ENCODE measurements at places on chromosomes 12 and 14.

DNA sequence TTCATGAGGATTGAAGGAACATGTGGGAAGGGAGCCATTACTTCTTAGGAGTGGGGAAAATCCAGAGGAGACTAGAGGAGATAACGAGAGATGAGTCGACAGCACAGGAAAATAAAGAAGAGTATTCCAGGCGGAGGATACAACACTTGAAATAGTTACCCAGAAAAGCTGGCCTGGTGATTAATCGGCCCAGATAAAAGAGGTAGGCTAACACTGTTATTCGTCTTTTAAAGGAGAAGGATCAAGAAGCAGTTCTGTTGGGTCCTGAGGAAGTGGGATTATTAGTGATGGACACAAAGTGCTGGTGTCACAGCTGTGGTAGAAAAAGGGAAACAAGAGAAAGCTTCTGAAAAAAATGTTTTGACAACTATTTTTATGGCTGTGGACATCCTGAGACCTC is 425.3 kb downstream of the ZFP36L1 start:
- H3K36me3 ChIP-seq: no peaks in the 10 kb centered on the region
- DNase-seq: no peak
- no peak overlapping the region for H3K4me3 ChIP-seq
- H3K27ac ChIP-seq: no peak overlapping the region
- peaks cover 4% of the 10 kb centered on the region for H3K4me1 ChIP-seq
- no peaks in the 10 kb centered on the region for H3K27me3 ChIP-seq

DNA sequence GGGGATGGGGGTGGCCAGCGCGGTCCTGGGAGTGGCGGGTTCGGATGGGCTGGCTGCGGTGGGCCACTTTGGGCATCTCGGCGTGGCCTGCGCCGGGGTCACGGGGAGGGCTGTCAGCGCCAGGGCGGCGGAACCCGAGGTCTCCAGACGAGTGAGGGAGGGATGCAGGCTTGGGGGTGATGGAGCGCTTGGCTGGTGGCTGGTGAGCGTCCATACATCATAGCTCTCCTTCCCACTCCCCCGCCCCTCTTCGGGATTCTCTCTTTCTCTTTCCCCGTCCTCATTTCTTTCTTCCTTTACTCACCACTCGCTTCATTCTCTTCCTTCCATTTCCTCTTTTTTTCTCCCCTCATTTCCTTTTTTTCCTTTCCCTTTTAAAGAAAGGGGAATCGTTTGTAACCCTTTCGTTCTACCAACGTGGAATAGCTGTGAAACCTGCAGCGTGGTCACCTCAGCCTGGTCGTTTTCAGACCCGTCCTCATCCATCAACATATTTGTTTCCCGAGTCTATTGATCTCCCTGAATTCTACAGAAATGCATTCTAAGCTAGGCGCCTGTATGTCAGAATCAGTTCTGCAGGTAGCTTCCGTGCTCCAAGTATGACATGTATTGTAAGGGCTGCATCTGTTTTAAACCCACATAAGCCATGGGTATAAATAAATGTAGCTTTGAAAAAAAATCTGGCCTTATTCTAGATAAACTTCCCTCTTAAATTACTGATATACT is 260.3 kb upstream of the E2F7 start:
- no peaks in the 10 kb centered on the region for H3K27me3 ChIP-seq
- H3K4me3 ChIP-seq: peak overlapping the region; percentile 55
- no peaks in the 10 kb centered on the region for H3K36me3 ChIP-seq
- no peak overlapping the region for H3K27ac ChIP-seq
- peaks cover 20% of the 10 kb centered on the region for H3K4me1 ChIP-seq

GRCh38 chr14:33956640-33957039 is 5.8 kb upstream of the EGLN3 start:
- no peaks in the 10 kb centered on the region for H3K27me3 ChIP-seq
- H3K4me3 ChIP-seq: no peak overlapping the region

DNA sequence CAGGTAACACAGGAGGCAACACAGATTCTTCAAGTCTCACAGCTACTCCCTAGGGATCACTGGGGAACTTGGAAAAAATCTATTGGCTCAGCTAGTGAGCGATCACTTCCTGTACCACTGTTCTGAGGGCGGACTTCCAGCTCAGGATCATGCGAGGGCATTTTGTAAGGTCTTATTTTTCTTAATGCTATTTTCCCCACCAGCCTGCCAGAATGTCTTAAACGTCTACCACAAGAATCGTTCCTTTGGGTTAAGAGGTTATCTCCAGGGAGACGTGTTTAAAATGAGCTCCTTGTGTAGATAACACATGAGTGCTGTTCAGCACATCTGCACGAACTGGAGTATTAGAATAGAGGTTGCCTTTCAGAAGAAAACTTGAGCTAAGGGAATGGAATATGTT is 162.6 kb downstream of the ETNK1 start:
- no peak overlapping the region for H3K4me3 ChIP-seq
- H3K27me3 ChIP-seq: no peaks in the 10 kb centered on the region
- no peaks in the 10 kb centered on the region for H3K4me1 ChIP-seq
- H3K27ac ChIP-seq: no peak overlapping the region
- no peaks in the 10 kb centered on the region for H3K36me3 ChIP-seq
- no peak for DNase-seq

DNA sequence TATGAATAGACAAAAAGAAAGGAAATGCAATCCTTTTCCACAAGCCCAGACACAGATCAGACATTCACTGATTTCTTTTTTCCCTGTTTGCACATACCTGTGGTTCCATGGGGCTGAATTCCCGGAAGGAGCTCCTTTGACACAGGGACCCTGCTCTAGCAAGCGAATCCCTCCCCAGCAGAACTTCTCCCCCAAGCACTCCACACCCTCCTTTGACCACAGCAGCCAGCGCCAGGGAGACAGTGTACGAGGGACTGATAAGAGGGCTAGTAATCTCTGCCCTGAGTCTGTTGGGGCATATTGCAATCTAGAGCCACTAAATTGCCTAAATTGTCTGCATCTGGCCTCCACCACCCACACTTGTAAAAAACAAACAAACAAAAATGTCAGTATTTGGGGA is 83.4 kb upstream of the NTF3 start:
- no peaks in the 10 kb centered on the region for H3K27me3 ChIP-seq
- no peaks in the 10 kb centered on the region for H3K4me1 ChIP-seq
- no peak overlapping the region for H3K4me3 ChIP-seq
- H3K36me3 ChIP-seq: no peaks in the 10 kb centered on the region

DNA sequence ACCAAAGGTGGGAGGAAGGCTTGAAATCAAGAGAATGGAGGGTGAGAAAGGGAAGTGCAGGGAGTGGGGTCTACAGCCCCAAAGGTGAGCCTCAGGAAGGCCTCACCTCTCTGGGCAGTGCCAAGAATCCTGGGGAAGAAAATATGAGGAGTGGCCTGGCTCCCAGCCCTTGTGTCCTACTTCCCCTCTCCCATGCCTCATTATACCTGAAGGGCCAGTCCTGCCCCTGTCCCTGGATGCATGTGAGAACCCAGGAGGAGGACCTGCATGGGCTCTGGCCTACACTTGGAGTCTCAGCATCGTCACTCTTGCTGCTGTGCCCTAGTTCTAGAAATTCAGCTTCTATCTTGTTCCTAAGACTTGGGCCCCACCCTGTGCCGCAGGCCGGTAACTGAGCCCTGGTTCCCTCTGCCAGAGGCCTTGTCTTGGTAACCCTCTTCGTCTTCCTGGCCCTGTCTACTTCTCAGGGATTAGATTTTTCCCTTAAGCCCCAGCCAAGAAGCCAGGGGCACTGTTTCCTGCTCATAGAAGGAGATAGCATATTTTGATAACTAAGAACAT is 10.9 kb upstream of the MYH7 start:
- no peak overlapping the region for H3K4me3 ChIP-seq
- no peak overlapping the region for H3K27ac ChIP-seq
- H3K36me3 ChIP-seq: no peaks in the 10 kb centered on the region
- no peaks in the 10 kb centered on the region for H3K4me1 ChIP-seq
- no peaks in the 10 kb centered on the region for H3K27me3 ChIP-seq

GRCh38 chr12:52053536-52054209 is 2.4 kb downstream of the NR4A1 start:
- peaks cover 32% of the 10 kb centered on the region for H3K4me1 ChIP-seq
- H3K4me3 ChIP-seq: peak overlapping the region; percentile 60
- no peak for DNase-seq
- H3K36me3 ChIP-seq: no peaks in the 10 kb centered on the region

DNA sequence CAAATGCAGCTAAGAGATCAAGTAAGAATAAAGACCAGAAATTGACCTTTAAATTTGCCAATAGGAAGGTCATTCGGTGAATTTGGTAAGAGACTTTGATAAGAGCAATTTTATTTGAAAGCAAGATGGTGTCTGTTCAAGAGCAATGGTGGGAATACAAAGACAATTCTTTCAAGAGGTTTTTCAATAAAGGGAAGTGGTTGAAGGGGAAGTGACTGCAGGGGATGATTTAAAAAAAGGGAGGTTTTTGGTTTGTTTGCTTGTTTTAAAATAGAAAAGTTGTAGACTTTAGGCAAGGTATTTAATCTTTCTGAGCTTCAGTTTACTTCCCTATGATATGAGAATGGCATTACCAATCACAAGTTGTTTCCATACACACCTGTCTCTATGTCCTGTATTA is 4.3 kb upstream of the APPL2 start:
- no peak overlapping the region for H3K27ac ChIP-seq
- H3K27me3 ChIP-seq: no peaks in the 10 kb centered on the region
- H3K4me3 ChIP-seq: no peak overlapping the region
- DNase-seq: no peak

DNA sequence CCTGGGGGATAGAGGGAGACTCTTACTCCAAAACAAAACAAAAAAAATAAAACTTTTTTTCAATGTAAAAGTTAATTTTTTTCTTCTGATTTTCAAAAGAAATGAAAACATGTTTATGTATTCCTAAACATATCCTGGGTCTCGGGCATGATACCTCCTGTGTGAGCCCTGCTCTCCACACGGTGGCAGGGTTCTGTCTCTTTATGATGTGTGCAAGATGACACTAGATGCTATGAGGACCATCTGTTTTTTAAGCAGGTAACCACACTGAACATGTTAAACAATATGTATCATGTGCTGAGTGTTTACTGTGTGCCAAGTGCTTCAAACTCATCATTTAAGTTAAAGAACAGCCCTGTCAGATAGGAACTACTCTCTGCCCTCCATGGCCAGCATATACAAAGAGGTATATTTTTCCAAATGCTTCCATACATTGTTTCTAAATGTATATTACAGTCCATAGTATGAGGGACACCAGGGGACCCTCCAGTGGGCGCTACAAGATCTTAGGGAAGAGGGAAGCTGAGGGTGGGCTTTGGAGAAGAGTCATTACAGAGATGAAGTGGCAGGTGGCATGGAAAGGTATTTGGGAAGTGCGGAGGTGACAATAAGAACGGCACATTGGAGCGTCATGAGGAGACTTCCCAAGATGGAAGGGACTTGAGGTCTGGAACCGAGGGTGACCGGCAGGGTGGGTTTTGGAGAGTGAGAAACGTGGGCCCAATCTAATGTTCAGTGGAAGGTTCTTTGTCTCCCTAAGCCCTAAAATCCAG is 28.5 kb downstream of the FOS start:
- no peaks in the 10 kb centered on the region for H3K27me3 ChIP-seq
- no peak for DNase-seq
- no peak overlapping the region for H3K4me3 ChIP-seq

DNA sequence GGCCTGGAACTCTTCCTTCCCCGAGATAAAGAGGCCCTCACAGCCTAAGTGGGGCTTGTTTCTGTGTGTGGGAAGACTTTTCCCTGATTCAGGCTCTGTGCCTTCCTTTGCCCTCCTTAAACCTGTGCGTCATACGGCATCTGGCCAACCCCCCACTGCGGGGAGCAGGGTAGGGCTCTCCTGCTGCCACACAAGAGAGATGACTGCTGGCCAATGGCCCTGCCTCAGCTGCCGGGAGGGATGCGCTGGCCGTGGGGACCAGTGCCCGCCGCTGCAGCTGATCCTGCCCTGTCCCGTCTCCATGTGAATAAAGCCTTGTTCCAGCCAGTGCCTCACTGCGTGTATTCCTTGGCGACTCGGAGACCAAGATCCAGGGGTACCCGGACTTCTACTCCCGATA is 42.5 kb upstream of the BEGAIN start:
- H3K4me3 ChIP-seq: no peak overlapping the region
- H3K4me1 ChIP-seq: no peaks in the 10 kb centered on the region
- no peaks in the 10 kb centered on the region for H3K36me3 ChIP-seq

DNA sequence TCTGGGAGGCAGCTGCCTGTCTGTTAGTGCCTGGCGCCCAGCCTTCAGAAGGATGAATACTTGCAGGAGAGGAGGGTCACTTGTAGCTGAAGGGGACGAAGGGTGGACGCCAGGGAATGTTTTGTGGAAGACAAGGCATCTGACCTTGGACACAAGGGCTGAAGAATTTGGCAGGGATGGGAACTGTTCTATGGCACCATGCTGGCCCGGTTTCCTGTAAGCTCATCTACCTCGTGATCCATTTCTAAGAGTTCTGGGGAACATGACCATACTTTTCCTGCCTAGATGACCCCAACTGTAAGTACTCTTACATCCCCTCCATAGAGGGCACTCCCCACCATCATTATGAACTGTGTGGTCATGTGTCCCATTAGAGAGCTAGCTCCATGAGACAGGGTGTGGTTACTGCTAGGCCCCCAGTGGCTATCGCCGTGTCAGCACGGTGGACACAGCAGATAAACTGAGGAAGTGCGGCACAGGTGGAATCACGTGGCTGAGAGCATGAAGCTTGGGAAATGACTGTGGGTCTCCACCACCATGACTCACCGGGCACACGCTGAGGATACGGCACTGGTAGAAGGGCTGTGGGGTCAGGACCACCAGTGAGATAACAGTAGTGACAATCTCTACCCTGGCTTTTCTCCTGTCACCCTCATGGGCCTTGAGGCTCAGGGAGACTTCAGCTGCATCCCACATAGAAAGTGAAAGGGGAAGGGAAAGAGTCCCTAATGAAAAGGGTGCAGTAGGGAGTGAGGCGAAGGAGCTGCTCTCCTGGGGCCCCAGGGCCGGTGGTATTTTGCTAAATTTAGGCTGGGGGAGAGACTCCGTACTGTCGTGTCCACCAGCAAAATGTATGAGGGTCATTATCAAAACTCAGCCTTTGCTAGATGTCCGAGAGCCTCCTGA is 252.6 kb downstream of the FOXN3 start:
- H3K4me1 ChIP-seq: peaks cover 16% of the 10 kb centered on the region
- H3K27ac ChIP-seq: peak overlapping the region; percentile 76
- no peaks in the 10 kb centered on the region for H3K27me3 ChIP-seq
- no peak overlapping the region for H3K4me3 ChIP-seq
- DNase-seq: no peak

- no peak overlapping the region for H3K4me3 ChIP-seq
- H3K27ac ChIP-seq: no peak overlapping the region
- DNase-seq: no peak
- H3K27me3 ChIP-seq: no peaks in the 10 kb centered on the region
- no peaks in the 10 kb centered on the region for H3K4me1 ChIP-seq
These were observed 10.2 kb upstream of the GPX2 start for GRCh38 chr14:64952598-64953309.

GRCh38 chr12:89051065-89051677 is 301.1 kb downstream of the DUSP6 start:
- H3K4me3 ChIP-seq: no peak overlapping the region
- H3K27ac ChIP-seq: no peak overlapping the region
- no peak for DNase-seq
- H3K4me1 ChIP-seq: no peaks in the 10 kb centered on the region
- H3K27me3 ChIP-seq: no peaks in the 10 kb centered on the region
- no peaks in the 10 kb centered on the region for H3K36me3 ChIP-seq

- H3K27me3 ChIP-seq: no peaks in the 10 kb centered on the region
- DNase-seq: no peak
- no peaks in the 10 kb centered on the region for H3K36me3 ChIP-seq
- no peak overlapping the region for H3K4me3 ChIP-seq
- H3K4me1 ChIP-seq: no peaks in the 10 kb centered on the region
- H3K27ac ChIP-seq: no peak overlapping the region
These were observed 1940.0 kb upstream of the SEL1L start for GRCh38 chr14:83473416-83474235.

GRCh38 chr14:49972823-49973222 is 79.9 kb downstream of the ARF6 start:
- DNase-seq: no peak
- H3K4me3 ChIP-seq: no peak overlapping the region
- no peaks in the 10 kb centered on the region for H3K36me3 ChIP-seq
- peak overlapping the region; percentile 83 for H3K27ac ChIP-seq
- H3K4me1 ChIP-seq: peaks cover 12% of the 10 kb centered on the region
